ENCODE measurements at places on chromosomes 5 and 9.

DNA sequence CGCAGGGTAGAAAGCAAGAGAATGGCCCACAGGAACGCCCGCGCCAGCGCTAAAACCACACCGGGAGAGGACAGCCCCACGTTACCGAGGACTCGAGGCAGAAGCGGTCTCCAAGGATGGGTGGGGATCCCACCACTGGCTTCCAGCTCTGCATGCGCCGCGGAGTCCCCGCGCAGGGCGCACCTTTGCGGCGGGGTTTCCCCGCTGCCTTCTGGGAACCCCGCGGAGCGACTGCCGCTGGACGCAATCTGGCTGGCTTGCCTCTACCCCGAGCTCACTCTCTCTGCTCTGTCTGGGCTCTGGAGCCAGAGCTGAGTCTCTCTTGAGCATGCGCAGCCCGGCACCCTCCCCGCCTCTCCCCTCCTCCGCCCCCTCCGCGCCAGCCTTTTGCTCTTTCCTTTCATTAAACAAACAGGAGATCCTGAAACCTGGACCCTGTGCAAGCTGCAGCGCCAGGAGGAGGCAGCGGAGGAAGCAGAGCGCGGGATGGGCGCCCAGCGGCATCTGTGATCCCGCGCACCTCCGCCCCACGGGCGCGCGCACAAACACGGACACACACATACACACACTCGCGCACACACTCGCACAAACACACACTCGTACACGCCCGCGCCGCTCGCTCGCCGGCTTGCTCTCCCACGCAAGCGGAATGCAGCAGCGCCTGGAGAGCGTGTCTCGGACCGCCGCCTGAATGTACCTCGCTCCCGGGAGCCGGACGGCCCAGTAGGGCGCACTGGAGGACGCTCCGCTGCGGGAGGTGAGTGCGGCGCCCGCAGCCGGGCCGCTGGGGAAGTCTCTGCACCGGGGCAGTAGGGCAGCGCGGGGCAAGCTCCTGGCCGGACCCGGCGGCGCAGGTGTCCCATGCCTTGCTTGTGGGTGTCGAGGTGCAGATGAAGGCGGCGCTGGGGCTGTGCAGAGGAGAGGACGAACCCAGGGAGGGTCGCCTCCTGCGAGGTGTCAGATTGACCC is at the start of gene PLPPR1:
Gene PLPPR1 (plus strand): TSS at position 382 of the 969 bp plus-strand sequence.
- DNase-seq, result peak; percentile 78

DNA sequence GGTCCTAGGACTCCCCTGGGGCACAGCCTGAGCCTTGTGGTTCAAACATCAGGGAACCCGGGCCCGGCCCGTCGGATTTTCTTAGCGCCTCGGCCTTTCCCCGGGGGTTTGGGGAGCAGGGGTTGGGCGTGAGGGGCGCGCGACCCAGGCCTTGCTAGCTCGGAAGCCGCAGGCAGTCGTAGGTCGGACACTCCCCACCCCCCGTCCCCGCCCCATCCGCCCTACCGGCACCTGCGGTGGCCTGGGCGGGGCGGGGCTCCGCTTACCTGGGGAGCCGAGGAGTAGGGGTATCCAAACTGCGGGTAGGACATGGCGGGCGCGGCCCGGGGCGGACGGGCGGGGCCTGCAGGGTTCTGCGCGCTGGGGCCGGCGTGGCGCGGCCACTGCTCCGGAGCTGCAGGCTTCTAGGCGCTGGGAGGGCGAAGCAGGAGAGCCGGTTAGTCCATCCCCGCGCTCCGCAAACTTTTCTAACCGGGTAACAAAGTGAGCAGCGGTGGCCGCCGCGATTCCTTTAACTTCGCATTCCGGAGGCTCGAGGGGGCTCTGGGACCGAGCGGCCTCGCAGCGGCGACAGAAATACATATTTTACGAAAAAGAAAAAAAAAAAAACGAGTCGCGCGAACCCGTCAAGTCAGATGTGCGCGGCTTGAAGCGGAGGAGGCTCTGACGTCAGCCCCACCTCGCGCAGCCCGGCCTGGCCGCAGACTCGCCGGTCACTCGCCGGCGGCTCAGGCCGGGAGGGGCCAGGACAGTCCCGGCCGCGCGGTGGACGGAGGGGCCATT is at the start of gene IRX4:
Gene IRX4 (minus strand): TSS at position 589 of the 783 bp plus-strand sequence. CDS start 278 bp downstream, at position 311.
- DNase-seq, result no peak

- DNase-seq, result no peak
Observed at GRCh38 chr5:142815469-142815868, 45.3 kb downstream of the ARHGAP26 start.

GRCh38 chr5:54080831-54081230 is 229.5 kb downstream of the ARL15 start:
- no peak for DNase-seq

- DNase-seq, result no peak
Observed at GRCh38 chr5:181052672-181053487, 12.8 kb downstream of the BTNL9 start.

DNA sequence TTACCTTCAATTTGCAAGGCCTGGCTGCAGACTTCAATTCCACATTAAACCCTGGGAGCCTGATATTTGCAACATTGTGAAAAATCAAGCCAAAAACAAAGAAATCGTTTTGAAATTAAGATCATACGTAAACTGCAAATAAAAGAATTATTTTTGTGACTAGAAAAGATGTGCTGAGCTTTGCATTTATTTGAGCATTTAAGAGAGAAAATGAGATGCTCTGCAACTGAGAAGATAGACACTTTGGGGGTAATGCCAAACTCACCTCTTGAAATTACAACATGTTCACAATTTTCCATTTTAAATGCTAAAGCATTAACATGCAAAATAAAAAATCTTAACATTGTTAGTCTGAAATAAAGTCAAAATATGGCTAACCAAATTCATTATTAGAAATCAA is 46.6 kb downstream of the CSNK1A1 start:
- no peak for DNase-seq

DNA sequence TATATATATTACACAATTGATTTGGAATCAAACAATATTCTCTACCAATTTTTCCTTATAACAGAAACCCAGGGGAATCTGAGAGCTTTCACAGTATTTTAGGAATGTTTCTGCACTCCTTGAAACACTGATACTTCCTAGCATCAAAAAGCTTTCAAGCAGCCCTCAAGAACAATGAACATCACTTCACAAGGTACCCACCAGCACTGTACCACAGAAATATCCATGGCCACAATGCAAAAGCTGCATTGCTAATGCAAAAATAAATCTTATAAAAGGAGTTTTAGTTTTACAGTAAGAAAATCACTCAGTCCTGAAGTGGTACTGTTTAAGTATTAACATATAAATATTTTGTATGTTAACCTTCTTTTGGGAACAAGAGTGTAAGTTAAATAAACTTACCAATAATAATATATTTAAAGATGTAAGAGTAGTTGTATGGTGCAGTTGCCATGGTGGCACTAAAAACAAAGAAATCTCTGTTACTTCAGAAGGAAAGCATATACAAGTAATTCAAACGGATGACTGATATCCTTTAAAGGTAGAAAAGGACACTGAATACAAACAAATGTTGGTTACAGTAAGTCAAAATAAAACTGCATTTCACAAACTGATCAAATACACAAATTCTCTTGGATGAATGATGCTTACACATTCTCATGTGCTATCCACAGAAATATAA is 8.6 kb downstream of the RAB14 start:
- no peak for DNase-seq

DNA sequence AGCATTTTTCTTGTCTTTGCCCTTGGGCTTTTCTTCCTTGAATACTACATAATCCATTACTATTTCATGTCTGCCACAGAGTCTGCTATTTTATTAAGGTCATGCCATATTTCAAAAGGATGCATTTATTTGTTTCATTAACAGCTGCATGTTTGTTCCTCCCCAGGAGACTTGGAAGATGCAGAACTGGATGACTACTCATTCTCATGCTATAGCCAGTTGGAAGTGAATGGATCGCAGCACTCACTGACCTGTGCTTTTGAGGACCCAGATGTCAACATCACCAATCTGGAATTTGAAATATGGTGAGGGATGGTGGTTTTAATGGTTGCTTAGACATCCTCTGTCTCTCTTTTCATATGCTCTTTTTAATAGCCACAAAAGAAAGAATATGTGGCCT is 4.0 kb downstream of the IL7R start:
- DNase-seq, result no peak

DNA sequence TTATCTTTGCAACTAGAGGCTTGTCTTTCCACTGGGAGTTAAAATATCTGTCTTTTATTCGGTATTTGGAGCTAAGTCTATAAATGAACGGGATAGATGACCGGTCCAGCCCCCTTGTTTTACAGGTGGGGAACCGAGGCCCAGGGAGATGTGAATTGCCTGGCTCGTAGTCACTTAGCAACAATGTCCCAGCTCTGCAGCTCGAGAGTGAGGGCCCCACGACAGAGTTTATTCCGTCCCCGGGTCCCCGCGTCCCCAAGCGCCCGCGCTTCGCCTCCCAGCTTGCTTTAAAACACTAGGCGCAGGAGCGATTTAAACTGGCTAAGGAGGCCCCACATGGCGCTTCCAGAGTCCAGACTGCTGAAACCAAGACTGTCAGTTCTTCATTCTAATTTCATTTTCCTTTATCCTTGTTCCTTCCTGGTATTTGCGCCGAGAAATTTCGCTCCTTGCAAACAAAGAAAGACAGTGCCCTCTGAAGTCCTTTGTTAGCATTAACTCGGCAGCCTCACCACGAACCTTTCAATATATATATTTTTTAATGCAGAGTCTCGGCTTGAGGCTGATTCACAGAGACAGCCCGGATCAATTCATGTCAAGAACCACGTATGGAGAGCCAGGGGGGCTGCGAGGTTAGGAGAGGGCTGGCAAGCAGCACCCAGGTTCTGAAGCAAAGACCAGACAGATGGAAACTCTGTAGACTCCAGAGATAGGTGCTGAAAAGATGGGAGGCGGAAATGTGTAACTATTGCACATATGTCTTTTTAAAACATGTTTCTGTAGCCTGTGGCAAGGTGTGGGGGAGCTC is 1.4 kb upstream of the ENC1 start:
- DNase-seq, result peak; percentile 38

DNA sequence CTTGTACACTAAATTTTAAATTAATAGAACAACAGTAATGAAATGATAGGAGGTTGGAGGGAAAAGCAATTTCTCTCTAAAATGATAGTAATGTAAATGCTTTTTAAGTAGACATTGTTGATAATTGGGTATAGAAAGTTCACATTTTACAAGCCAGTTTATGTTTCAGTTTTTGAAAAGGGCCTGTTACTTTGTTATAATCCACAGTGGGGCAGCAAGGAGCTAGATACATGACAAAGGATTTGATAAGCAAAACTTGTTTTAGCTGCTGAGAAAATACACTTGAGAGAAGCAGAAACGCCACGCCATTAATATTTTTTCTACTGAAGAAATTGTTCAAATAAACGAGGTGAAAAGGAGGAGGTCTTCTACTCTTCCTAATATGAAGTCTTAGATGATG is 30.2 kb downstream of the SREK1 start:
- DNase-seq, result no peak

DNA sequence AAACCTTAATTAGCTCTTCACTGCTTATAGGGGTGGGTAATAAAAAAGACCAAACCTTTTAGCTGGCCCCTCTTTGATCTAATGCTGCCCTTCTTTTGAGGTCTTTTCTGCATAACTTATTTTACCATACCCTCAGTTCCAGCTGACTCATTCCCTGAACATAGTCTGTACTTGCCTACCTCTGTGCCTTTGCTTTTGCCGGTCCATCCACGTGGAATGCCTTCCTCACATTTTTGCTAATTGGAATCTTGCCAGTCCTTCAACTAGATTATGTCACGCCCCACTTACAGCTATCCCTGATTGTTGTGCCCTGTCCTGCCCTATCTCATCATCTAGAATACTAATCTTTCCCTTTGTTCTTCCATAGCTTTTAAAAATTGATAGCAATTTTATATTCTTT is 44.2 kb downstream of the FAF2 start:
- no peak for DNase-seq

GRCh38 chr5:14411216-14411615 is 170.4 kb upstream of the OTULINL start:
- DNase-seq, result no peak

DNA sequence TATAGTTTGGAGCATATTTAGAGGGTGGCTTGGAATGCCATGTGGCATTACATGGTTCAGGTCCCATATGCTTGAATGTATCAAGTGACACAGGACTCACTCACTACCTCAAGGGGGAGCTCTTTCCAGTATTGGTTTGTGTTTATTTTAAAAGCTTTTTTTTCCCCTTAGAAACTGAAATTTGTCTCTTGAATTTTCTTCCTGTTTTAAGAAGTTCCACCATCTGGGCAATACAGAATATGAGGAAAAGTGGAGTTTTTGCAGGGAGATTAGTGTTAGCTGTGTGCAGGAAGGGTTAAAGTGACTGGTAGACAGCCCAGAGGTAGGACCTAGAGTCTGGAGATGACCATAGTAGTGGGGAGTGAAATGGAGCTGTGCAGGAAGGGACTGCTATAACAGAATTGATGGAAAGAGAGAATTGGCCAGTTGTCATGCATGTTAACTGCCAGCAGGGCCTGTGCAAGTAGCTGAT is 36.6 kb downstream of the CTNNA1 start:
- DNase-seq, result no peak

- no peak for DNase-seq
Observed at GRCh38 chr5:143101121-143101520, 302.4 kb downstream of the NR3C1 start.

- DNase-seq, result no peak
Observed at GRCh38 chr5:138720840-138721239, 32.4 kb upstream of the CTNNA1 start.

- no peak for DNase-seq
Observed at GRCh38 chr9:114606068-114606467, 5.0 kb upstream of the TMEM268 start.

DNA sequence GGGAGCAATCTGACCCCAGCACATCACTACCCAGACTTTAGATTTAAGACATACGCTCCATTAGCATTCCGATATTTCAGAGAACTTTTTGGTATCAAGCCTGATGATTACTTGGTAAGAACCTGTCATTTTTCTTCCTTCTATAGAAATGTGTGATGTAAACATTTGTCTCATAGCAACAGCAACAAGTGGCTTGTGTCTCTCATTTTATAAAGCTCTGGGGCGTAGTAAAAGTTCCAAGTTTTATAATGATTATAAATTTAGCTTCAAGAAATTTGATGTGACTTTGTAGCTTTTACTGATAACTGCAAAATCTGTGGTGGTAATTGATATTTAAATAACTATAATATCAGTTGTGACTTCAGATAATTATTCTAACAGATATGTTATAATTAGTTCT is 137.2 kb downstream of the PRKACG start:
- no peak for DNase-seq

- DNase-seq, result no peak
Observed at GRCh38 chr5:163005949-163006348, 431.4 kb upstream of the CCNG1 start.

DNA sequence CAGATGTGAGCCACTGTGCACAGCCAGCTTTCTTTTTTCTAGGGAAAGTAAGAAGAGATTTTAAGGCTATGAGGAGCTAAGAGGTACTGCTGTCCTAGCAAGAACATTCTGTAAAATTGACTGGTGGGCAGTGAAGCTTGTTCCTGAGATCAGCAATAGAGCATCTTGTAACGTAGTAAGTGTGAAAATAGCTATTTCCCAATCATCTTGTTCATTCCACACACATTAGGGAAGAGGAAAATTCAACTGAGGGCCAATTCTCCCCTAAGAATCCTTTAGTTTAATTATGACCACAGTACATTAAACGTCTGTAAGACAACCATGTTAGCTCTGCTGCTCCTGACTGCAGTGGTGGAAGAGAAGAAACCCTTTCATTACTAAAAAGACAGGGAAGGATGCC is 246.2 kb downstream of the EFNA5 start:
- no peak for DNase-seq

- no peak for DNase-seq
Observed at GRCh38 chr9:81213456-81213855, 475.9 kb downstream of the TLE1 start.

GRCh38 chr5:123156577-123157296 is 67.7 kb downstream of the PRDM6 start:
- no peak for DNase-seq

- DNase-seq, result no peak
Observed at GRCh38 chr5:62494772-62495171, 82.2 kb downstream of the IPO11 start.
